ENCODE measurements at places on chromosomes 1 and 21.
A peak's percentile ranks its signal among the peaks of the same experiment; 100 is the strongest.

DNA sequence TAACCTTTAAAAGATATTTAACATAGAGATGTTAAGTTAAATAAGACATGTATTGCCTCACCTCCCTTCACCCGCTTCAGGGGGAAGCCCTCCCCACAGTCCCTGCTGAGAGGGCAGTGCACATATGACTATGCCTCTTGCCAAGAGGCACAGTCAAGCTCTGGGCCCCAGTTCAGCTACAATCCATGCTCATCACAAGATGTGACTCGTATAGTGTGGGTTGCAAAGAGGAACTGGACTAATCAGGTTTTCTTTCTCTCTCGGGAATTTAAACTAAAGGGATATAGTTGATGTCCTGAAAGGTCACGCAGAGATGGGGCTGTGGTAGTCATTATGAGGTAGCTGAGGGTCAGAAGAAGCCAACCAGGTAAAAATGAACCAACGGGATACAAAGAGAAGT lies 35.6 kb downstream of the LYST start:
- DNase-seq, result no peak

DNA sequence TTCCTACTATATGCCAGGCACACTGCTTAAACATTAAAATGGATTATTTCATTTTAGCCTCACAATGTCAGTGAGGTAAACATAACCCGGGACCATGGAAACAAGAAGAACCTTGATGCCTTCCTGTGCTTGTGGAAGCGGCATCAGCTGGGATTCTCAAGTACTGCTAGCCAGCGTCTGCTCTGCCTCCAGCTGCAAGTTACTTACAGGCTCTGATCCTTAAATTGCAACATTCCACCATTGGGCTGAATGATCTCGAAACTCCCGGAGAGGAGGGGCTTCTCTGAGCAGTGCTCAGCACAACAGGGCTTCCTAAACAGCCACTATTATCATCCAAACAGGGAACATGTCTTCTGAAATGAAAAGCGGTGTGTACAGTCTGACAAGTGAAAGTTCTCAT lies 6.7 kb upstream of the MAN1C1 start:
- DNase-seq, result no peak

DNA sequence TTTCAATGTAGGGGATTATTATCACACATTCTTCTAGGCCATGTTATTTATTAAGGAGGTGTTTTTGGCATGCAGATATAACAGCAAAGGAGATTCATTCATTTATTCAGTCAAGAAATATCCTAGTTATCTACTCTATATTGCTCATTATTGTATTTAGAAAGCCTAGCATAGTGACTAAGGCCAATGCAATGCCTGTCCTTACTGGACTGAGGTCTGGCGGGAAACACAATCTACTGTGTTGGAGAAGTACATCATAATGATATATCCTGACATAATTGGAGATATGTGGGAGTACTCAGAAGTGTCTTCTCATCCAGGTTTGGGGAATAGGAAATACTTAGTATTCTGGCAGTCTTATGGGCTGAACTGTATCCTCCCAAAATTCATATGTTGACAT lies 421.5 kb upstream of the USP24 start:
- DNase-seq, result no peak

DNA sequence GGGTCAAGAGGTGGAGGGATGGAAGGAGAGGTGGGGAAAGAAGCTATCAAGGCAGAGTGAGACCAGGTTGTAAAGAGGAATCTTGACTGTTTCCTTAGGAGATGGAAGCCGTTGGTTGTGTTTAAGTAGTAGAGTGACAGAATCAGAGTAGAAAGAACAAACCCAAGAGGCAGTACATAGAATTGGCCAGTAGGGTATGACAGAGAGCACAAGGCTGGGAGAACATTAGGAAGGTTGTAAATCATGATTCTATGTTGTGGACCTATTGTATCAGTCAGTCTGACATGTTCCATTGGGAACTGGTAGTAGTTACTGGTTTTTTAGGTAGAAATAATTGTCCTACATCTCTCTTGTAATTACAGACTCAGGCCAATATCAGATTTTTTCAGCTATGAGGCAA lies 486.9 kb upstream of the USP24 start:
- DNase-seq, result peak; percentile 40

- DNase-seq, result no peak
Measured at GRCh38 chr1:246199086-246199645, 307.9 kb downstream of the SMYD3 start.

DNA sequence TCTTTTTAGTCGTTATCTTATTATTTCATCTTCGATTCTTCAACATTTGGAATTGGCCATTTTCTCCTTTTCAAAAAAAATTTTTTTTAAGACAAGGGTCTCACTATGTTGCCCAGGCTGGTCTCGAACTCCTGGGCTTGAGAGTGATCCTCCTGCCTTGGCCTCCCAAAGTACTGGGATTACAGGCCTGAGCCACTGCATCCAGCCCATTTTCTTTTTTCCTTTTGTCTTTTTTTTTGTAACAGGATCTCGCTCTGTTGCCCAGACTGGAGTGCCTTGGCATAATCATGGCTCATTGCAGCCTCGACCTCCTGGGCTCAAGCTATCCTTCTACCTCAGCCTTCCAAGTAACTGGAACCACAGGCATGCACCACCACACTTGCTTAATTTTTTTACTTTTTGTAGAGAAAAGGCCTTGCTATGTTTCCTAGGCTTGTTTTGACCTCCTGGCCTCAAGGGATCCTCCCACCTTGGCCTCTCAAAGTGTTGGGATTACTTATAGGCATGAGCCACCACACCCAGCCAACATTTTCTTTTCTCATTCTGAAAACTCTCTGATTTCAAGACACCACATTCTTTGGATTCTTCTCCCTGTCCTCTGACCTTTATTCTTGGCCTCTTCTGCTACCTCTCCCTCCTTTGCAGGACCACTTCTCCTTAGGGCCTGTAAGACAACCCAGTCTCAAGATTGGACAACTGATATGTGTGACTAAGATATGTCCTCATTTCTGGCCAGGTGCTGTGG lies 6.0 kb upstream of the MAP1LC3C start:
- no peak for DNase-seq

DNA sequence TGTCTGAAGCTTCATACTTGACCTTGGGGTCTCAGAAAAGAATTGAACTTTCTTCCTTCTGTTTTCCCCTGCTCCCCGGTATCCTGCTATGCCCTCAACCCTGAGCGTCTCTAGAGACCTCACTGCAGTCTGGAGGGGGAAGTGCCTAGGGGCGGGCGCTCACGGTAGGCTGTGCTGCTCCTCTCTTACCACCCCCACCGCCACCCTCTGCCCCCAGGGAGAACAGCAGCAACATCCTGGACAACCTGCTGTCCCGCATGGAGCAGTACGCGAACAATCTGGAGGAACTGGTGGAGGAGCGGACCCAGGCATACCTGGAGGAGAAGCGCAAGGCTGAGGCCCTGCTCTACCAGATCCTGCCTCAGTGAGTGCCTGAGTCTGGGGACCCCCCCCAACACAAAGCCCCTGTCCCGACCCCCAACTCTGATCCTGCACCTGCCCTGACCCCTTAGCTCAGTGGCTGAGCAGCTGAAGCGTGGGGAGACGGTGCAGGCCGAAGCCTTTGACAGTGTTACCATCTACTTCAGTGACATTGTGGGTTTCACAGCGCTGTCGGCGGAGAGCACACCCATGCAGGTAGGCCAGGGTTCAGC lies 10.3 kb downstream of the NPR1 start:
- DNase-seq, result no peak

GRCh38 chr1:27592232-27592930 lies 11.6 kb downstream of the AHDC1 start:
- DNase-seq, result peak; percentile 54

- no peak for DNase-seq
Measured at GRCh38 chr1:231839999-231840398, 213.4 kb downstream of the DISC1 start.

DNA sequence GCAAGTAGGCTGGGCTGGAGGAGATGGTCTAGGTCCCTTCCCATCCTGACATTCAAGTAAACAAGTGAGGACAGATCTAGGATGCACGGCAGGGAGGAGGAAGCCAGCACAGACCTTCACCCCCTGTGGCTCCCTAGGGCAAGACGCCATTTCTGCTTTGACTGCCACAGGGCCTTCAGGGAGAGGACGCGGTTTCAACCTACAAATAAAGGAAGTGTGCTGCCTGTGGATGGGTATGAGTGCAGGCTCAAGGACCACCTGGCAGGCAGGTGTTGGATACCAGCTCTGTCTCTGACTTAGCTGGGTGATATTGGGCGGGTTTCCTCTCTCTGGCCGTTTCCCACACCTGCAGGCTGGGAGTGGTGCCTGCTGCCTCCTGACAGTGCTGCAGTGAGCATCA lies 16.2 kb downstream of the SLC2A1 start:
- no peak for DNase-seq
